ENCODE measurements at places on chromosomes 2 and 18.

DNA sequence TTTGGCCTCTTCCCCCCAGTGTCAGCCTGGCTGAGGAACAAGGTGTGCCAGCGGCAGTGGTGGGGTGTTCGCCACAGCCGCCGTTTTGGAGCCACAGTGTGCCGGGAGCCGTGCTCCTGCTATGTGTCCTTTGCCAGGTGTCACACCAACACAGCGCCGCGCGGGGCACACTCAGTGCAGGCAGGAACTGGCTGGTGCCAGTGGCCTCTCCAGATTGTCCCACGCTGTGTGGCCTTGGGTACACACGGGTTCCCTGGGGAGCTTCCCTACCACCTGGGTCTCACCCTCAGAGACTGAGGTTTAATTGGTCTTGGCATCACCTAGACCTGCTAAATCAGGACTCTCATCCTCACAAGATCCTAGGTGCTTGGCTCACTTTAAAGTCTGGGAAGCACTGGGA, 171.6 kb downstream of the LDLRAD4 start:
- DNase-seq = no peak

DNA sequence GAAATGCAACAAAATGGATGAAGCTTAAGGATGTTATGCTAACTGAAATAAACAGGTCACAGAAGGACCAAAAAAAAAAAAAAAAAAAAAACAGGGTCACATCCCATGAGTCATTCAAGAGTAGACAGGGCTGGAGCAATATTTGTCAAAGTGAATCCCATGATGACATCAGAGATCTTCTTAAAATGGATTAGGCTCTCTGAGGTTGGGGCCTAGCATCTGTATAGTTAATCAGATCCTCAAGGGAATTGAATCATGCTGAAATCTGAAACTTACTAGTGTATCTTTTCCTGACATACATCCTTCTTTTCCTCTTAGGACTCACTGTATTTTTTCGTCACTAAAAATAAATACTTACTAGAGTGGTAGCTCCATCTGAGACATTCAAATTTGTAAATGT, 380.6 kb upstream of the NXPH2 start:
- DNase-seq = no peak

DNA sequence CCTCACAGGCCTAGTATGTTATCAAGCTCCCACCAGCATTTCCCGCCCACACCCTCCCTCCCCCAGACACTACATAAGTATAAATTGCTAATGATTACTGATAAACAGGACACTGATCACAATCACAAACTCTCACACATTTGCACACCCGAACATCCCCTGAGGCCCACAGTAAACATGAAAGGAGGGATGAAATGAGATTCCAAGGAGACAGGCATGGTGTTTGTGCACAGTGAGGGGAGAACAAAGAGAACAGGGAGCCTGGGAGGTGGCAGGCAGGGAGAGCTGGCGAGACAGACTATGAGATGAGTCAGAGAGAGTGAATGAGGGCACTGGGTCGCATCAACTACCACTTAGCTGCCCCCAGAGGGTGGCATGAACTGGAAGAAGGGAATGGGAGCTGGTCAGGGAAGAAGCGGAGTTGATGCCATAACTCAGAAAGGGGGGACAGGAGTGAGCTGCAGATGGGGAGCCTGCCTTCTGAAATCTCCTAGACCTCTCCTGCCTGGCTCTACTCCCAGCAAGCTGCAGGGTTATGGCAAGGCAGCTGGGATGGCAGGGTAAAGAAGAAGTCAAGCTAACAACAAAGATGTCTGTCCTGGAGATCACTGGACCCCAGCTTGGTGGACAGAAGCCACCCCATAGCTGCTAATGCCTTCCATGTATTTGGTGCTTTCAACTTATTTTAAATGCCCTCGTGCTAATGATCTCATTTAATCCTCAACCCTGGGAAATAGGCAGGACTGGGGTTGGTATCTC, 5.1 kb downstream of the KIF3C start:
- DNase-seq = no peak

DNA sequence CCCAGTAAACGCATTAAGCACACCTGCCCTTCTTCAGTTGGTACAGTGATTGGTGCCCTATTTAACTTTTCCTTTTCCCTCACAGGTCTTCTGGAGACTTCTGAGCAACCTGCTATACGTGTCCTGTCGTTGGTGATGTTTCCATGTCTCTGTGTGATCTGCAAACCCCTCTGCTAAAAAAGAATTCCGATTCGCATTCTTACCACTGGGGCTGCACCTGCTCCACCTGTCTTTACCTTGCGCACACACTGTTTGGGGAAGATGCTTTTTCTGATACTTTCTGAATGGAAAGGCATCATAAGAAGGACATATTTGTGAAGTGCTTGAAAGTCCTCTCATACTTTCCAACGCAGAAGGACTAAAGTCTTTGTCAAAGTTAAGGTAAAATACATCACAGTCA, 323.9 kb upstream of the SOX11 start:
- no peak for DNase-seq

- DNase-seq = no peak
Measured at GRCh38 chr2:168712053-168712452, 90.4 kb upstream of the NOSTRIN start.

DNA sequence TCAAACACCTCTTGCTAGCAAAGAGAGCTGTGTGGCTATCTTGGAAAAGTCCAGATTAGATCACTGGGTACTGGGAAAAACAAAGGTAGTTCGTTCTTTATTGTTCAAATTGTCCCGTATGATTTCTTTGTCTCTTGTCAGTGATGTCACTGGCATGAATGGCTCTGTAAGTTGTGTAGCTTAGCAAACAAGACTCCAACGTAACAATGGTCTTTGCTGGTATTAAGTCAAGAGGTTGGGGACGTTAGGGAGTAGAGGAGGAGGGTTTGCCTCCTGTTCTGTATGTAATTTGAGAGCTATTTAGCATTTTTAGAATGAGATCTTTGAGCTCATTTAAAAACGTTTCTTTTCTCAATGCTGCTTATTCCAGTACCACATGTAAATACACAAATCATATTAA, 216.5 kb upstream of the SP5 start:
- no peak for DNase-seq

DNA sequence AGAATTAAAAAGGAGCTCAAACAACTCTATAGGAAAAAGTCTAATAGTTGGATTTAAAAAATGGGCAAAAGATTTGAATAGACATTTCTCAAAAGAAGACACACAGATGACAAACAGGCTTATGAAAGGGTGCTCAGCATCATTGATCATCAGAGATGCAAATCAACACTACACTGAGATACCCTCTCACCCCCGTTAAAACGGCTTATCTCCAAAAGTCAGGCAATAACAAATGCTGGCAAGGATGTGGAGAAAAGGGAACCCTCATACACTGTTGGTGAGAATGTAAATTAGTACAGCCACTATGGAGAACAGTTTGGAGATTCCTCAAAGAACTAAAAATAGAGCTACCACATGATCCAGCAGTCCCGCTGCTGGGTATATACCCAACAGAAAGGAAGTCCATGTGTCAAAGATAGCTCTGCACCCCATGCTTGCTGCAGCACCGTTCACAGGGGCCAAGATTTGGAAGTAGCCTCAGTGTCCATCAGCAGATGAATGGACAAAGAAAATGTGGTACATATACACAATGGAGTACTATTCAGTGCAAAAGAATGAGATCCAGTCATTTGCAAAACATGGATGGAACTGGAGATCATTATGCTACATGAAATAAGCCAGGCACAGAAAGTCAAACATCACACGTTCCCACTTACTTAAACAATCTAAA, 46.7 kb upstream of the B3GNT7 start:
- DNase-seq = no peak

DNA sequence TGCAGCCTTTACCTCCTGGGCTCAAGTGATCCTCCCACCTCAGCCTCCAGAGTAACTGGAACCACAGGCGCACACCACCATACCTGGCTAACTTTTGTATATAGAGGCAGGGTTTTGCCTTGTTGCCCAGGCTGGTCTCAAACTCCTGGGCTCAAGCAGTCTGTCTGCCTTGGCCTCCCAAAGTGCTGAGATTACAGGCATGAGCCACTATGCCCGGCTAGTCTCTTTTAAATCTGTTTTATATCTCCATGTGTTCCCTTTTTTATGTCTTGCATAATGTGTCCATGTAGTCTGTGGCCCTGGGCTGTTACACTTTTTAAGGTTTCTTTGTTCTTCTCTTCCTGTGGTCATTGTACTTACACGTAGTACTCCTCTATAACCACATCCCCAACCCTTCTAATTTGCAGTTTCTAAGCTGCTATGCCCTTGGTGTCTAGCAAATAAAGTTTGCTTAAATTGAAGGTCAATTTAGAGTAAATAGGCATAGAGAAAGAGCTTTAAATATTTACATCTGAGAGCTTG, 168.2 kb downstream of the MCFD2 start:
- DNase-seq = no peak

GRCh38 chr2:26853751-26854150, 5.8 kb downstream of the DPYSL5 start:
- no peak for DNase-seq

DNA sequence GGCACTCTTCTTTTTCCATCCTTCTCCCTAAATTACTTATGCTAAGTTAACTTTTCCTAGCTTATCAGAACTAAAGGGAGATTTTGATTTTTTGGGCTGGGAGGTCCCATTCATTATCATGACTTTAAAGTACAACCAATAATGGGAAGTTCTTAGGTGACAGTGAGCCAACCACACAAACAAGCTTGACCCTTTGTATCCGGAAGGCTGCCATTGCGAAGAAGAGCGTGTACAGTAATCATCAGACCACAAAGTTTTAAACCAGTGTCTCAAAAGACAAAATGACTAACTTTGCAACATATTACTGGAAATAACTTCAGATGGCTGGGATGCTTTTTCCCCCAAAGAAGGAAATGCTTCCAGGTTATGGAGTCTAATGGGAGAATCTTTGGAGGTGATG, 298.1 kb downstream of the TGIF1 start:
- no peak for DNase-seq

DNA sequence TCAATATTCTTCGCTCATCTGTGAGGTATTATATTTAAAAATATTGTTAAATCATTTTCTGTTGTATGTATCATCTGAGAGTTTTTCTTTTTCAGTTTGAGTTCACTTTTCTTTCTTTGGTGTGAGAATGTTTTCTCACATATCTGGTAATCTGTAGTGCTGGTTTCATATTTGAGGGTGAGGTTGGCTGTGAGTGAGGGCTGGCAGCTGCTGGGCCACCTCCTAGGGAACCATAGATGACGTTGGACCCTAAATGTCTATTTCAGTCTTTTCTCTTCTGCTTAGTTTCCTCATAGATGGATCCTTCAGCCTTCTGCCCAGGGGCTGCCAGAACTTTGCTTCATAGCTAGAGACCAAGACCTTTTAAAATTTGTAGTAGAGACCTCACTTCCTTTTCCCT, 33.5 kb downstream of the MGAT5 start:
- no peak for DNase-seq

GRCh38 chr2:238818561-238818960, 29.3 kb upstream of the TWIST2 start:
- DNase-seq = no peak

GRCh38 chr2:65754219-65754618, 321.8 kb upstream of the SPRED2 start:
- DNase-seq = no peak

DNA sequence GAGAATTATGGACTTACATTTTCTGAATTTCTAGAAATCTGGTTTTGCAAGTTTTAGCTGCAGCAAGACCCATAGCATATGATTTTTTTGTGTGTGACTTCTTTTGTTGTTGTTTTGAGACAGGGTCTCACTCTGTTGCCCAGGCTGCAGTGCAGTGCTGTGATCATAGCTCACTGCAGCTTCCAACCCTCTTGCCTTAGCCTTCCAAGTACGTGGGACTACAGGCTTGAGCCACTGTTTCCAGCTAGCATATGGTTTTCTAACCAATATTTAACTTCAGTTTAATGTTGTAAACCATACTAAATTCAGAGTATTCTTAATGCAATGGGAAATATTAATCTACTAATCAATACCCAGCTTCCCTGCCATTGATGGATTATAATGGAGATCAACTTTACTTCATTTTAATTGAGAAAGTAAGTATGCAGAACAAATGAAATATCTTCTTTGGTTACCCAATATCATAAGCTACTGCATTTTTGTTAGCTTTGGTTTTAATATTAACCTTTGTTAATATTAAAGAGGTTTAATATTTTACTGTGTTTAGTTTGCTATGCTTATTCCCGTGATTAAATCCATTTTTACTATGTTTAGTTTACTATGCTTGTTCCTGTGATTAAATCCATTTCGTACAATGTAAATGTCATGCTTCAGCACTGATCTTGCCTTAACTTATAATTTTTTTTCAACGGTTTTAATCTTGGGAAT, 273.4 kb upstream of the TMEFF2 start:
- no peak for DNase-seq

- DNase-seq = no peak
Measured at GRCh38 chr2:95014126-95014708, 11.3 kb upstream of the MAL start.

DNA sequence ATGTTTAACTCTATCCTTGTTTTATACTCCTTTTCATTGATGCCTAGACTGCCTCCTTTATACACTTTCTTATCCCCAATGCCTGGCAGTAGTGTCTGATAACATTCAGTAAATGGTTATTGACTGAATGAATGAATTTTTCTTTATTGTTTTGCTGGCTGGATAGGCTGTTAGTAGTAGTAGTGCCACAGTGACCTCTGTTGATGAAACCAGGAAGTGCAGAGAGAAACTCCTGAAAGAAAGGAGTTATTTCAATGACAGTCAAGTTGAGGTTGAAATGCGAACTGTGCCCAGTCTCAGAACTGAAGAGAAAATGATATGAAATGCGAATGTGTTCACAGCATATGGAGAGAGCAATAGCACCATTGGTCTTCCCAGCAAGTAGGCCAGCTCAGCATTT, 26.8 kb upstream of the SLC9A2 start:
- no peak for DNase-seq

All from activated naive CD8-positive, alpha-beta T cell treated with anti-CD3 and anti-CD28 coated beads, Interleukin-2, amount 10 ng/mL, durations not matched to agents 7 days and 5 days (primary cell).